ENCODE measurements at places on chromosomes 11 and 22.

- DNase-seq: no peak
These were observed 41.7 kb downstream of the RIBC2 start for GRCh38 chr22:45455212-45455611.

GRCh38 chr11:115637599-115638241 lies 133.5 kb upstream of the CADM1 start:
- peak; percentile 75 for DNase-seq

DNA sequence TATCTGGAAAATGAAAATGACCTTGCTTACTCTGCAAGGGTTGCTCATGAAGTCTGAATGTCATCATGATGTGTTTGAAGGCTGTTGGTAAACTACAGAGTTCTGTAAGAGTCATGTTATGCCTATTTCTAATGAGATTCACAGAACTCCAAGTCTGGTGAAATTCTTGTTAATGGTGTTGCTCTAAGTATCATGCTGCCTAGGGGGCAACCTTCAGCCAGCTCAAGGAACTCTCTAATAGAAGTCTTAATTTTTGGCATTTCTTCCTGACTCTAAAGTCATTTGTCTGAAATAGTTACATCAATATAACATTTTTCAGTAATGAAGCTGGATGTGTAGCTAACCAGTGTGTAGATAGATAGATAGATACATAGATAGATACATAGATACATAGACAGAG lies 302.8 kb downstream of the FAT3 start:
- no peak for DNase-seq

GRCh38 chr22:39177456-39177775 lies 24.9 kb upstream of the CBX7 start:
- no peak for DNase-seq

DNA sequence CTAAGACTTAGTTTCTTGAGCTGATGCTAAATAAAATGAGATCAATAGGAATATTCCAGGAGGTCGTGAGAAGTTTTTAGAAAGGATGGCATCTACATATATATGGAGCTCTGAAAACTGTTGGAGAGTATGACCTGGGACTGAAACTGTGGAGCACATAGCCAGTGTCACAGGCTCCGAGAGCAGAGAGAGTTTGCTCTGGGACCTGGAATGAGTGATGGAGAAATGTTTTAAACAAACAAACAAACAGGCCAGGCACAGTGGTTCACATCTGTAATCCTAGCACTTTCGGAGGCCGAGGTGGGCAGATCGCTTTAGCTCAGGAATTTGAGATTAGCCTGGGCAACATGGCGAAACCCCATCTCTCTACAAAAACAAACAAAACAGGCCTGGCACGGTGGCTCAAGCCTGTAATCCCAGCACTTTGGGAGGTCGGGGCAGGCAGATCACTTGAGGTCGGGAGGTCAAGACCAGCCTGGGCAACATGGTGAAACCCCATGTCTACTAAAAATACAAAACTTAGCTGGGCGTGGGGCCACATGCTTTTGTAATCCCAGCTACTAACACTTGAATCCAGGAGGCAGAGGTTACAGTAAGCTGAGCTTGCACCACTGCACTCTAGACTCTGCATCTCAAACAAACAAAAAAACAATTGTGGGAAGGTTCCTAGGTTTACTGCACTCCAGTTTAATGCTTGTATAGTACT lies 67.1 kb downstream of the SLC35F2 start:
- DNase-seq: no peak

DNA sequence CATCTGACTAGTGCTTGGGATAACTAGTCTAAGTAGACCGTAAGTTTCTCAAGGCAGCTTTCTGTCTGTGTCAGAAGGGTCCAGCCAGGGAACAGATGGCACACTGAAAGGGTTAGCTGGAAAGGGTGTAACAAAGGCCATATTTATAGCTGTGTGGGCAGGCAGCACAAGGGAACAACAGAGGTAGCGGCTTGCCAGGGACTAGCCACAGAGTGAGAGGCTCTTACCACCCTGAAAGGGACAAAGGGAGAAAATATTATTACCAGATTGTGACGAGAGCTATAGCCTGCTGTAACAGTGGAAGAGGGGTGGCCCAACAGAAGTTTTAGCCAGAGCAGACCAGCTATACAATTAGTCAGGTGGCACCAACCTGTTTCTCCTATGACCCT lies 129.4 kb downstream of the CCDC34 start:
- DNase-seq: peak; percentile 47

DNA sequence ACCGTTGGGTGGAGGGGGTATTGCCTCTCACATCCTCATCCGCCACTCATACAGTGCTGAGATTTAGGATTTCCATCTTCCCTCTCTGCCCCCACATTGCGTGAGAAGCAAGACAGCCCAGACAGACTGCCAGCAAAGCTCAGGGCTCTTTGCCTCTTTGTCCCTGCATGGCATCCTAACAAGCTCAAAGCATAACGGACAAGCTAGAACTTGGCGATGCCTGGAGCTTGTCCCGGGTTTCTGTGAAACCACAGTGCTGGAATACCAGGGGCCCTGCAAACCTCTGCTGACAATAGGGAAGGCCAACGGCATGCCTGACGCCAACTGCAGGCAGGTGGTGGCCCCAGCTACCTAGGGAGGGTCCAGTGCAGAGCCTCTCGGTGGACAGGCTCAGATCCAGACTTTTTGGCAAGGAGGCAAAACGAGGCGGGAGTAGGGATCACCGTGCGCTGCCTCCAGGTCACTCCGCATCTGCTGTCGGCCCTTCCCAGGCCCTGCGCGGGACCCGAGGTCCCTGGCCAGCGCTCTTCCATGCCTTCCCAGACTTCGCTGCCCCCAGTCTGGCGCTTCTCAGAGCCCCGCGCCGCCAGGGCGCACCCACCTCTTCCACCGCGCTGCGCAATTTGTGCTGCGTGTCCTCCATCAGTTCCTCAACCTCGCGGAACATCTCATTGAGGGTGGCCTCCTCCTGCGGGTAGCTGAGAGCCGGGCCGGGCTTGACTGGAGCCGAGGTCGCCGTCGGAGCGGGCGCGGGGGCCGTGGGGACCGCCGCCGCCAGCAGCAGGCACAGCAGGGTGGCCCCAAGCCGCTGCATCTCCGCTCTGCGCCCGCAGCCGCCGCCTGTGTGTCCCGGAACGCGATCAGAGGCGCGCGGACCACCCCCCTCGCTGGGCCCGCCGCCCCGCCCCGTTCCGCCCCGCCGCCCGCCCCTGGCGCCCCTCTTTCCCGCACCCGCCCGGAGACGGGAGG lies at the start of gene DKK3:
TSS of gene DKK3 (minus strand) at position 858 of the 969 bp plus-strand sequence. CDS start at position 814, 44 bp downstream.
- DNase-seq: peak; percentile 72

DNA sequence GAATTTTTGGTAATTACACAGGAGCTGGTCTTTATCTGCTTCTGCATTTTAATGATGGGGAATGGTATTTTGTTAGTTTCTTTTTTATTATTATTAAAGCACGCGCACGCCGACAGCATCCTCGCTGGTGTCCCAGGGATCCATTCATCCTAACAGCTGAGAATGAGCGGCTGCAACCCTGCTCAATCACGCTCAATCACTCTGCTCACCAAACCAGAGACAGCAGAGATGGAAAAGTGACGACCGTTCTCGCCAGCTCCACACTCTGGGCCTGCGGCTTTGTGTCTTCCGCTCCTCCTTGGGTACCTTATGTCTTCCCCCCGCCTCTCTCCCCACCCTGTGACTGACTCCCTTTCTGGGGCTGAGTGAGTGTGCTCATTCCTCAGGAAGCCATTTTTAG lies 84.5 kb downstream of the DSCAML1 start:
- no peak for DNase-seq

GRCh38 chr11:46901156-46901555 lies 17.2 kb downstream of the LRP4 start:
- DNase-seq: no peak

Measured in RPMI7951 (cell line).